GM12865 (cell line): ENCODE measurements at places on chromosomes 11 and 22.

DNA sequence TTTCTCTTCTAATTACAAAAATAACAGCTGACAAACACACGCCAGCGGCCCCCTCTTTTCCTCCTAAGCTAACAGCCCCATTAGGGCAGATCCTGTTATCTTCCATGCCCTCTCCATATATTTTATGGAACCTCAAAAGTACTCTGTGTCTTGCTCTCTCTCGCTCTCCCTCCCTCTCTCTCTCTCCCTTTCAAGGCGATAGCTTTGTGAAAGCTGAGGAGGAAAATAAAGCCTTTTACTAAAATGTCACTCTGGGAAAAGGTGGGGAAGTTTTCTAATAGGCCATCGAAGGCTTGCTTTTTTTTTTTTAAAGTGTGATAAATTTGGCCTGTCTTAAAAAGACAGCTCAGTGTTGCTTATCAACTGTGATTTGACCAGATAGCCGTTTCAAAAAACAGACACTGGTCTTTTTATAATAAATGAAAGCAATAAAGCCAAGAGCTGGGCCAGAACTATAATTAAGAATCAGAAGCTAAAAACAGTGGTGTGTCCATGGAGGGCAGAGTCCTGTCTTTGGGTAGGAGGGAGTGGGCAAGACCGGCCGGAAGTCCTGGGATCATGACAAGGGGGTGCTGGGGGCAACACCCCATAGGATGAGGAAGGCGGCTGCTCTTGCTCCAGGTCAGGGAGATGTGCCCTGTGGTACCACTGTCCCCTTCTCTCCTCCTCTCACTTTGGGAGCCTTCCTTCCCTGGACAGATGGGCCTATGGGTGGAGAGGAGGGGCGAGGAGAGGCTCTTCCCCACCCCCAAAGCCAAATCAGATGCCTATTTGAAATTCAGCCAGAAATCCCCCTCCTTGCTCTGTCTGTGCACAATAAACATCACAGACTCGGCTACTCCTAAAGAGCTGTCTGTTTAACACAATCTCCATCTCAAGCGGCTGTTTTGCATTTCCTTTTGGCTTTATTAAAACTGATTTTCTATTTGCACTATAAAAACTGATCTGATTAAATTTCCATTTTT, 267.2 kb downstream of the BUD13 start:
- DNase-seq, result no peak

DNA sequence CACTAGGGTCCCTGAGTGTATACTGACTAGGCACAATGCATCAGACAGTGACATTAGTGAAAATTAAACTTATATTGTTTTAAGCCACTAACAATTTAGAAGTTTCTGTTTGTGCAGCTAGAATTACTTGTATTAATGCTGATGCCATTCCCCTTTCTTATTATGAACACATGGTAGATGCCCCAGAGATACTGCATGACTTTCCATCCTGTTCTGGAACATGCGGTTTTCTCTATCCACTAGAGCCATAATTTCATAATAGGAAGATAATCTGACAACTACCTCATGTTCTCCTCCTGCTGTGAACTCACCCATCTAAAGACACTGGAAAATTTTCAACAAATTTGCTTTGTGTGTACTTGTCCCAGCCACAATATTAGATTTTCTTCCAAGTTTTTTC, 1256.4 kb downstream of the FAM181B start:
- no peak for DNase-seq

GRCh38 chr11:2955906-2956476, 26.8 kb upstream of the PHLDA2 start:
- DNase-seq, result no peak

GRCh38 chr11:9276571-9276970, 11.4 kb upstream of the DENND5A start:
- peak; percentile 22 for DNase-seq

DNA sequence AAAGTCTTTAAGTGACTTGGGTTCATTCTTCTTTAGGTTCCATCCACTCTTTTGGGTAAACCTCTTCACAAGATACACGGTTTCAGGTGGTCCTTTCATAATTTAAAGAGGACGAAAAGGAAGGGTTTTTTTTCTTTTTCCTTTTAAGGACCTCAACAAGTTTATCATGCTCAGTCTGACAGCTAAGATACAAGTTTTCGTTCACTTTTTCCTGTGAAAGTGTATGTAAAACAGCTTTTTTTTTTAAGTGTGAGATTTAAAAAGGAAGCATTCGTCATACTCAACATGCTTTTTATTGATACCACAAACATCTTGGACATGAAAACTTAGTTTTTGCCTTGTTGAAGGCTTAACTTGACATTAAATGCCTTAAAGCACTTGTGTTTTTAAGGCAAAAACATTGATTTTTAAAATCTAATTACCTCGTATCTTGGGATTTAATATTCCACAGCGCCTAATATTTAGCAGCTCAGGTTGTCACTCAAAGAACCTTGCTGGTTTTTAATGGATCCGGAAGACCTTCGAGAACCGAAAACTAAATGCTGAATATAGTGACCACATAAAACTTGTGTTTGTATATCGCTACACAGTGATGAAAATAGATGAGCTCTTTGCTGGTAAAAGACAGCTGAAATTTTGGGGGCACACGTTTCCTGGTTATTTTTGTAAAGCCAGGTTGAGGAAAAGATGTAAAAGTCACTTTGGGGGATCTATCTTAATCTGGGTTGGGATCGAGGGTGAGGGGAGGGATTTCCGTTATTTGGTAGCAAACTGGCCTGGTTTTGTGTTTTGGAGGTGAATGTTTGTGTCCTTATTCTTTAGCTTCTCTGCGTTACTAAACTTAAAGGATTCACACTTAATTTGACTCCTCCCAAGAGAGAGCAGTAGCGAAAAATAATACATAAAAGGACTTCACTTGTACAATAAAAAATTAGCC, 2.3 kb downstream of the PCF11 start:
- no peak for DNase-seq

GRCh38 chr11:117743121-117743815, 53.7 kb downstream of the DSCAML1 start:
- no peak for DNase-seq

GRCh38 chr11:68150037-68150436, 28.8 kb upstream of the CHKA start:
- DNase-seq, result no peak

- DNase-seq, result no peak
These were observed 5.7 kb downstream of the TMEM25 start for GRCh38 chr11:118536726-118537125.

DNA sequence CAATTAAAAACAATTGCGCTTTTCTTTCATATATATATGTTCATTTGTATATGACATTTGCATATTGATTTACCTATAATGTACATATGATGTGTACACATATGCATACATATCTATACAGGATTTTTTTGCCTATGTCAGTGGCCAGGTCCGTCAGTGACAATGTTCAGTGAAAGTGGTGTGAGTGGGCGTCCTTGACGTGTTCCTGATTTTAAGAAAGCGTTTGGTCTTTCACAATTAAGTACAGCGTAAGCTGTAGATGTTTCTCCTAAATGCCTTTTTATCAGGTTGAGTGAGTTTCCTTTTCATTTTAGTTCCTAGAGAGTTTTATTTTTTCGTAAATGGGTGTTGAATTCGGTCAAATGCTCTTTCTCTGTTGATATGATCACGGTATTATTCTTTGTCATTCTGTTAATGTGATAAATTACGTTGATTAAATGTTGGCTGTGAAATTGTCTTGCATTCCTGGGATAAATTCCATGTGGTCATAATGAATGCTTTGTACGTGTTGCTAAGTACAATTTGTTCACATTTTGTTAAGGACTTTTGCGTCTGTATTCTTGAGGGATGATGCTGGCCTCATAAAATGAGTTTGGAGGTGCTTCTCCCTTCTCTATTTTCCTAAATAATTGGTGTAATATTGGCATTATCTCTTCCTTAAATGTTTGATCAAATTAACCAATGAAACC, 10.6 kb upstream of the GNB1L start:
- no peak for DNase-seq

DNA sequence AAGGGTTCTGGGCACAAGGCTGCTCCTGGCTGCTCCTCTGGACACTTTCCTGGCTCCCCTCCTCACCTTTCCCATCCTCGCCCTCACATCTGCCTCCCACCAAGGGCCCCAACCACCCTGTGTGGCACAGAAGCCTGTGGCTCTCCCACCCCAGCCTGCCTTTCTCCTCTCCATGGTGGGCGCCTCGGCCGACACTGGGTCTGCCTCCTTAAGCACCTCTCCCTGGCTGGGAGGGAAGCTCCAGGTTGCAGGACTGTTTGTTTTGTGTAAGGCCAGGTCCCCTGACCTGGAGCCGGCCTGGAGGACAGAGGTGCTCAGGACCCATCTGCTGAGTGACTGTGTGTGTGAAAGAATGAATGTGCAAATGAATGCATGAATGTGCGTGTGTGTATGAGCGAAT, 14.1 kb downstream of the MUC6 start:
- DNase-seq, result no peak

DNA sequence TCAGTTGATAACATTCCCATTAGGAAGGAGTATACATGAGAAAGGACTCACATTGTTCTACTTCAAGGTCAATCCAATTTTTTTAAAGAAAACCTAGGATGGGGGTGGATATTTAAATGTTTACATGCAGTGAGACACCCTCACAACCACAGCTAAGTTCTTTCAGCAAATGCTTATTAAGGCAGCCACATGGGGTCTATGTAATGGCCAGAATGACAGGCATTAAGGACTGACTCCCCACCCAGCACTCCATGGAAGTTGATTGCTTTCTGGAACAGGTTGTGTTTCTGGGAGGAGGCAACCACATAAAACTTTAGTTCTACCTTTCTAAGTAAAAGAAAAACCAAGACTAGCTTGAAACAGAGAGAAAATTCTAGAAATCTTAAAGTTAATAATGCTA, 662.0 kb upstream of the CCDC90B start:
- no peak for DNase-seq

DNA sequence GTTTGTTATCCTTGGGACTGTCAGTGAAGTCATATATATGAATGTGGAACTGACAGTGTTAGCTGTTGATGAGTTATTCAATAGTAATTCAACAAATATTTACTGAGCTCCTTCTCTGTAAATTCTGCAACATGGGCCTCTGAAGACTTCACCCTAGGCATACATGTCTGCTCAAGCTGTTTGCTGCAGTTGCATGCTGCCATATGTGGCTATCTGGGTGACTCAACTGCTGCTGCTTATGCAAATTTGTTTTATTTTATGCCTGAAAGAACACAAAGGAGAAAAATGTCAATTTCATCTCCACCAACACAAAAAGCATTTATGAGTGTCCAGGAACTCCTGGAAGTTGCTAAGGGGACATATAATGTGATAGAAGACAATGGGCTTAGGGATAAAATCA, 417.6 kb downstream of the AASDHPPT start:
- no peak for DNase-seq

- DNase-seq, result no peak
These were observed 913.8 kb upstream of the CHORDC1 start for GRCh38 chr11:91136631-91137030.
